ENCODE measurements at places on chromosomes 12 and 14. TPM values are rescaled to one million over a fixed set of nuclear protein-coding genes. Genes with fewer than 3 reads are reported as not detected.

The BCL11B gene
- not detected for total RNA-seq

The CELA1 gene
- not detected for total RNA-seq

The SCNN1A gene
- 234 TPM for total RNA-seq

The LBHD2 gene
- not detected for total RNA-seq

The AP4S1 gene
- not detected for total RNA-seq

The TMEM52B gene
- total RNA-seq, result not detected

GRCh38 chr14:55446127-55446736, 5.8 kb upstream of the TBPL2 start:
- H3K27ac ChIP-seq, result no peak overlapping the region
- peaks cover 14% of the 10 kb centered on the region for H3K4me1 ChIP-seq
- H3K27me3 ChIP-seq, result no peaks in the 10 kb centered on the region

- H3K4me1 ChIP-seq, result no peaks in the 10 kb centered on the region
- H3K27ac ChIP-seq, result no peak overlapping the region
- no peaks in the 10 kb centered on the region for H3K27me3 ChIP-seq
Measured at GRCh38 chr12:69000540-69001243, 67.7 kb upstream of the CPM start.

- no peak overlapping the region for H3K27ac ChIP-seq
- peaks cover 3% of the 10 kb centered on the region for H3K4me1 ChIP-seq
- H3K4me3 ChIP-seq, result no peak overlapping the region
- no peaks in the 10 kb centered on the region for H3K36me3 ChIP-seq
Measured at GRCh38 chr12:76284816-76285750, 63.1 kb downstream of the BBS10 start.

DNA sequence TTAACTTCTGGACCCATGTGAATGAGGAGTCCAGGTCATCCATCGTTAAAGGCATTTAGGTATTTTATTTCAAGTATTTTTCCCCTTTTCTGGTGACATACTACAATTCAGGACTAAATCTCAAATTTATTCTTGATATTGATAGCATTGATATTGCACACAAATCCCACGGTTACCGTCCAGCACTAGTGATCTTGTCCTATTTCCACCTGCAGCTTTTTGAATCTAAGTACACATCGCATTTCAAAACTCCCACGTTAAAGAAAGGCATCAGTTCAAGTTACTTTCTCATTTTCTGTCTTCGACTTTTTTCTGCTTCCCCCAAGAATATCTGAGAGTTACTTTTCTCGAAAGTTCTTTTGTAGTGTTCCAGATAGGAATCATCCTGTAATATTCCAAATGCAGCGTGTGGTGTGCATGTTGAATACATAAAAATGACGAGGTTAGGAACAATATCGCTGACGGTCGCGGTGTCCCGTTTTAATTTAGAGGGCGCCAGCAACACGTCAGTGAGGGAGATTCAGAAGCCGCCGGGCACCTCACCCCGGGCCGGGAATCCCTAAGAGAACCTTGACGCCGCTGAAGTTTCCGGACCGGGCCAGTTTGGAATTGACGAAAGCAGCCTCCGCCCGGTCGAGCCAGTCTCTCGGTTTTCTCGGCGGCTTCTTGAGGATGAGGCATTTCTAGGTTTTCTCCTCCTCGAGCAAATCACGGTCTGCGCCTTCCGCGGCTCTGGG, 569 bp upstream of the RGS6 start:
- H3K27me3 ChIP-seq, result peaks cover 60% of the 10 kb centered on the region
- H3K4me1 ChIP-seq, result peaks cover 20% of the 10 kb centered on the region
- peak overlapping the region; percentile 38 for H3K4me3 ChIP-seq

DNA sequence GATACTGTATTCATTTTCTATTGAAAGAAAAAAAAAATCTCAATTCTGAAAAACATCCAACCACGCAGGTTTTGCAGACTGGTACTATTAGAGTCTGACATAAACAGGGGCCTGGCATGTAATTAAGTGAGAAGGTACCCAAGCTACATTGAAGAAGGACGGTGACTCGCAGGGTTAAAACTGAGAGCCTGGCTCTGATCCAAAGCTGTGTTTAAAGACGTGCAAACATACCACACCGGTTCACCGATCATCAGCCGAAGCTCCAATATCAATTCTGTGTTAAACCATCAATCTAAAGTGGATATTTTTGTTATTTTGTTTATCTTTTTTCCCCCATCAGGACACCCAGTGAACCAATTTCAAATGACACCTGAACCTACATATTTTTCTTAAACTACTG, 108.1 kb upstream of the DIO3 start:
- H3K27me3 ChIP-seq, result peaks cover 18% of the 10 kb centered on the region
- no peak overlapping the region for H3K4me3 ChIP-seq
- H3K36me3 ChIP-seq, result no peaks in the 10 kb centered on the region
- H3K4me1 ChIP-seq, result peaks cover under 1% of the 10 kb centered on the region

- H3K27me3 ChIP-seq, result no peaks in the 10 kb centered on the region
- H3K36me3 ChIP-seq, result no peaks in the 10 kb centered on the region
- H3K4me3 ChIP-seq, result no peak overlapping the region
- peaks cover 4% of the 10 kb centered on the region for H3K4me1 ChIP-seq
Measured at GRCh38 chr12:46126050-46126727, 135.8 kb upstream of the SCAF11 start.

GRCh38 chr14:25134184-25134583, 84.2 kb upstream of the STXBP6 start:
- H3K27me3 ChIP-seq, result peaks cover 13% of the 10 kb centered on the region

DNA sequence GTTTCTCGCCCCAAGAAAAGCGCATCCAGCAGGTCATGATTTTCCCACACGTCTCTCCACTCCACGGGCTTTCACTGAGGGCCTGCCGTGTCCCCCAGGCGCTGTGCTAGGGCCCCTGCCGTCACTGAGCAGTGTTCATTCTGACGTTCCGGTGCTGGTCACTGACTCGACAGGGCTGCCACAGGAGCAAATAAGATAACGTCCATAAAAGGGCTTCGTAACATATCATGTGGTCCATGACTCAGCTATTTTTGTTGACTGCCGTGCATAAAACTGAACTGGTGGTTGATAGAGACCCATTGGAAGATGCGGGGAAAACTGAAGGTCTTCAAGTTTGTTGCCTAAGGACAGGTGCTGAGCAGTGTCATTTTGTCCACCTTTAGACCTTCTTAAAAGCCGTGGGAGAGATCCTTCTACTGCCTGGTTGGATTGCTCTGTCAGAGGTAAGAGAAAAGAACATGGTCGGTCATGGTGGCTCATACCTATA, 46.3 kb downstream of the ADGRD1 start:
- H3K27me3 ChIP-seq, result peaks cover 3% of the 10 kb centered on the region
- no peak overlapping the region for H3K27ac ChIP-seq
- H3K4me1 ChIP-seq, result no peaks in the 10 kb centered on the region
- H3K36me3 ChIP-seq, result peaks cover 4% of the 10 kb centered on the region

DNA sequence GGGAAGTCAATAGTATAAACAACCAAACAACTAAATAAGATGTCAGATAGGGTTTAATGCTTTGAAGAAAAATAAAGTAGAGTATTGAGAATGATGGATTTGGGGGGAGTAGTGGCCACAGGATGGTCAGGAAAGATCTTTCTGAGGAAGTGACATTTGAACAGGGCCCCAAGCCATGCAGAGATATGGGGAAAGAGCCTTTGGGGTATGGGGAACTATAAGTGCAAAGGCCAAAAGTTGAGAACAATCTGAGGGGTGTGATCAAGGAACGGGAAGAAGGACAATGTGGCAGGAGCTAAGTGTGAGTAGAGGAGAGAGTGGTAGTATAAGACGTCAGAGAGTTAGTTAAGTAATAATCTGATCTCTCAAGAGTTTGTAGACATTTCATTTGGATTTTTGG, 1.3 kb downstream of the MRPS35 start:
- DNase-seq, result no peak
- peaks cover 23% of the 10 kb centered on the region for H3K36me3 ChIP-seq

GRCh38 chr14:45811155-45811554, 558.2 kb upstream of the MIS18BP1 start:
- no peak overlapping the region for H3K27ac ChIP-seq
- no peaks in the 10 kb centered on the region for H3K36me3 ChIP-seq
- no peak for DNase-seq
- no peaks in the 10 kb centered on the region for H3K27me3 ChIP-seq
- no peak overlapping the region for H3K4me3 ChIP-seq

- H3K36me3 ChIP-seq, result no peaks in the 10 kb centered on the region
- no peaks in the 10 kb centered on the region for H3K4me1 ChIP-seq
- no peaks in the 10 kb centered on the region for H3K27me3 ChIP-seq
- H3K27ac ChIP-seq, result no peak overlapping the region
Measured at GRCh38 chr12:130846369-130846768, 7.3 kb upstream of the STX2 start.

GRCh38 chr12:6868211-6869048, 1.1 kb downstream of the TPI1 start:
- H3K27me3 ChIP-seq, result no peaks in the 10 kb centered on the region
- peak overlapping the region; percentile 81 for H3K4me3 ChIP-seq
- H3K36me3 ChIP-seq, result peaks cover 51% of the 10 kb centered on the region
- H3K4me1 ChIP-seq, result peaks cover 60% of the 10 kb centered on the region
- H3K27ac ChIP-seq, result peak overlapping the region; percentile 98
- no peak for DNase-seq

DNA sequence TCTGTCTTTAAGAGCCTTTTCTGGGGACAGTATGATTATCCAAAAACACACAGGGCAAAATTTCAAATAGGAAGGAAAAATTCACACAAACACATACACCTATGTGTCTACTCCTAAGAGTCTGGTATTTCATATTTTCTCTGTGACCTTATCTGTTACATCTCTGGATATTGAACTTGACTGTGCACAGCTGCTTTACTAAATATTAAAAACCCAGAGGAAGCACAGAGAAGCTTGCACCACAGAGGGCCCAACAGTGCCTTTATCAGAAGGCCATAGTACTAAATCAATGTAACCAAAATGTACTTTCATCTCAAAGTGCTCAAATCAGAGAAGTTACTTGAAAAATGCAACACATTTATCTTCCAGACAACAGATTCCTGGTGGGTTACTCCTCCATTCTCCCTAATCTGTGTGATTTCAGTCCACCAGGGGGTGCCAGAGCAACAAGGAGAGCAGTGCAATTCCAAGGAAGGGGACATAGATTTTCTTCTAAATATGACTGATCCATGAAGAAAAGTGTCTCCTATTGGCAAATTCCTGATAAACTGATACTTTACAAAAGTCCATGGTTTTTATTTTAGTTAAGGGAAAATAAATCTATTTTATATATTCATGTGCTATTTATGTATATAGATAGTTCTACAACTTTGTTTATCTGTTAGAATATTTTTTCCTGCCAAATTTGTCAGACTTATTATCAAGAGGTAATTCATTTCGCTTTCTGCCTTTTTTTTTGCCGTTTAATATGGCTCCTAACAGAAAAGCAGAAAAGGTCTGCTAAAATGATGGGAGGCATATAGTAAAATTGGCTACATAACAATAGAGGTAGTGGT, 617.6 kb downstream of the LRFN5 start:
- no peaks in the 10 kb centered on the region for H3K4me1 ChIP-seq
- no peaks in the 10 kb centered on the region for H3K36me3 ChIP-seq
- H3K27me3 ChIP-seq, result no peaks in the 10 kb centered on the region
- DNase-seq, result peak; percentile 52
- H3K27ac ChIP-seq, result no peak overlapping the region

GRCh38 chr14:105581551-105582341, 55.4 kb downstream of the TMEM121 start:
- no peak for DNase-seq
- H3K27ac ChIP-seq, result no peak overlapping the region
- no peaks in the 10 kb centered on the region for H3K27me3 ChIP-seq
- H3K4me1 ChIP-seq, result no peaks in the 10 kb centered on the region
- no peak overlapping the region for H3K4me3 ChIP-seq

DNA sequence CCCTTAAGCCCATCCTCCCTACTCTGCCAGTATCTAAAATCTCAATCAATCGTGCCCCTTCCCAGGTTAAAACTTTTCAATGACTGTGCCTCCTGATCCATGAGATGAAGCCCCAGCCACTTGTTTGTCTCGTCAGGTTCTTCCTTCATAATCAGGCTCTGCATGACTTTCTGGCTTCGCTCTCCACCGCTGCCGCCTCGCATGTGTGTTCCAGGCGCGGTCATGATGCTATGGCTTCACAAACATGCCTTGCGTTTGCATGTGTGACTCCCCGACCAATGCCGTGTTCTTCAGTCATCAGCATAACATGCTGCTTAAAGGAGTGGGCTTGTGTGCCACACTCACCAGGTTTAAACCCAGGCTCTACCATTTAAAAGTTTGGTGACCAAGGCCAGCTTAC, 5.0 kb upstream of the C1RL start:
- H3K4me3 ChIP-seq, result no peak overlapping the region
- H3K36me3 ChIP-seq, result peaks cover 48% of the 10 kb centered on the region
- peaks cover 40% of the 10 kb centered on the region for H3K4me1 ChIP-seq
- no peak overlapping the region for H3K27ac ChIP-seq
- DNase-seq, result no peak

DNA sequence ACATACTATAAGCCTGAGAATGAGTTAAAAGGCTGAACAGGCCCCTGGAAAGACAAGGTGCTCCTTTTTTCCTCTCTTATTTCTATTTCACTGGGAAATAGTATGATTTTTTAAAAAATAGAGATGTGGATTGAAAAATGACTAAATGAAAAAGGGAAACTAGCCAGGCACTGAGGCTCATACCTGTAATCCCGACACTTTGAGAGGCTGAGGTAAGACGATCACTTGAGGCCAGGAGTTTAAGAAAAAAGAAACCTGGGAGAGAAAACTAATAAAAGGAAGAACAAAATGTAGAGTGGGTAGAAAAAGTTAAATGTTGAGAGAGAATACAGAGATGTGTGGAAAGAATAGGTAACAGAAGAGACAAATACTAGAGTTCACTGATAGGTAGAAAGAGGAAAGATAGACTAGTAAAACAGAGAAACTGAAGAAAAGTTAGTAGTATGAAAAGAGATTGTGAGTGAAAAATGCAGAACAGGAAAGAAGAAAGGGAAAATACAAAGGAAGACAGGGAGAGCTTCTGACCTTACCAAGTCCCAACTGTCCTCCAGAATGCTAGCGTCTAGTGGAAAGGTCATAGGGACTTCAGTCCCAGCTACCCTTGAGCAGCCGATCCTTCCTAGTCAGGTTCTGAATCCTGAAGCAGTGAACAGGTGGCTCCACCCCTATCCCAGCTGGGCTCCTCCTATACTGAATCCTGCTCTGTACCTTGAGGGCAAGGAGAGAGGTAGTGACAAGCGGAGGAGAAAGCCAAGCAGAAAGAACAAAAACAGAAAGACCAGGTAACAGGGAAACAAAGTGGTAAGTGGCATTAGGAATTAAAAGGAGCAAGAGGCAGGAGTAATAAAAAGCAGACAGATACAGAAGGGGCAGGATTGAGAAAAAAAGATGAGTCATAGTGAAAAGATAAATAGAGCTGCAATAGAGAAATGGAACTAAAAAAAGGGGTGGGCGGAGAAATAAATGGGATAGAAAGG, 7.3 kb downstream of the TMEM116 start:
- no peaks in the 10 kb centered on the region for H3K27me3 ChIP-seq
- no peaks in the 10 kb centered on the region for H3K36me3 ChIP-seq
- peak overlapping the region; percentile 4 for H3K4me3 ChIP-seq
- peak; percentile 67 for DNase-seq

GRCh38 chr14:100729982-100730381, 3.3 kb downstream of the DLK1 start:
- no peaks in the 10 kb centered on the region for H3K4me1 ChIP-seq
- no peak overlapping the region for H3K27ac ChIP-seq
- H3K4me3 ChIP-seq, result no peak overlapping the region
- H3K36me3 ChIP-seq, result no peaks in the 10 kb centered on the region
- no peak for DNase-seq
